ENCODE measurements at places on chromosomes 1 and 21. TPM values are rescaled to one million over a fixed set of nuclear protein-coding genes. Genes with fewer than 3 reads are reported as not detected.

The MT1HL1 gene
- not detected for total RNA-seq

The SLC25A34 gene
- total RNA-seq: 0.40 TPM

The S100A8 gene
- total RNA-seq: 745 TPM

The HMGCS2 gene
- total RNA-seq: 0.15 TPM

The CR1L gene
- not detected for total RNA-seq

- ATAC-seq: no peak
These were observed 10.4 kb downstream of the DNAJC6 start for GRCh38 chr1:65319754-65320153.

- no peak for ATAC-seq
These were observed 5.3 kb upstream of the FGGY start for GRCh38 chr1:59291561-59291960.
